ENCODE measurements at places on chromosomes 12 and 14. TPM values are rescaled to one million over a fixed set of nuclear protein-coding genes. Genes with fewer than 3 reads are reported as not detected.

- DNase-seq = no peak
Observed at GRCh38 chr14:102826751-102827675, 49.8 kb downstream of the TRAF3 start.

DNA sequence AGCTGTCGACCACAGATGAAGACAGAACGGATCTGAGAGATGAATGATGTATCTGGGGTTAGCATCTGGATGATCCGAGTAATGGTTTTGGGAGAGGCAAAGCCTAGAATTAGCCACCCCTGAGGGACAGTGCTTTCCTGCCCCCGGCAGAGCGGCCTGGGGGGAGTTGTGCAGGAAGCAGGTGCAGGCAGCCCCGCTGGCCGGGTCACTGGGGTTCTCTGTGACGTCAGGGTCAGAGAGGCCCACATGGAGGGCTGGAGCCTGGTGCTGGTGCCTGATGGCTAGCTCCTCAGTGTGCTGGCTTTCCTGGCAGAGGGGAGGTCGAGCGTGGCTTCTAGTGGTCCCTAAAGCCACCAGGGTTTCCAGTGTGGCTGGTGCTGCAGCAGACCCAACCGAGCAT is 70.3 kb downstream of the ADGRD1 start:
- no peak for DNase-seq

GRCh38 chr14:89900802-89901201 is 53.7 kb downstream of the EFCAB11 start:
- DNase-seq = no peak

The PMCH gene
- total RNA-seq = not detected

The AQP2 gene
- total RNA-seq = not detected

All from dorsolateral prefrontal cortex (tissue), 122 donors.